GM12865 (cell line): ENCODE measurements at places on chromosomes 5 and 9.

GRCh38 chr5:102771435-102771834, 16.3 kb downstream of the PAM start:
- no peak for DNase-seq

DNA sequence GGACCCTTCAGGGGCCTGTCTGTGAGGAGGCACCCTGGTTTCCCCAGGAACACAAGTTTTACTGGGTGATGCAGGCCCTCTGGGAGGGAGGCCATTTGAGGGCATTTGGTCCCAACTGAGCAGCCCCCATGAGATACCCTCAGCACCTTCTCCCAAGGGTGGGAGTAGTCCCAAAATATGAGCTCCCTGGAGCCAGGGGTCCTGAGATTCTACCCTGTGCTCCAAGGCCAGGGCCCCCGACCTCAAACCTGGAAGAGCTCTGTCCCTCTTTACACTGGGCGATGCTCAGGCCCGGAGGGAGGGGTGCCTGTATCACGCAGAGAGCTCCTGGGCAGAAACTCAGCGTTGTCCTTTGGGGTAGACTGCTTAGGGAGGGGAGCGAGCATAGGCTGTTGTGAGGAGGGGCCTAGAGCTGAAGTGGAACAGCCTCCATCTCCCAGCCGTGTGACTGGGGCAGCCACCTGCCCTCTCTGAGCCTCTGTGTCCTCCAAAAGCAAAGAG, 64.0 kb upstream of the SYNPO start:
- no peak for DNase-seq

GRCh38 chr9:114098936-114099668, at the start of gene KIF12:
Gene KIF12 (minus strand): TSS chr9:114099292. CDS start chr9:114099276, 16 bp downstream.
- no peak for DNase-seq

DNA sequence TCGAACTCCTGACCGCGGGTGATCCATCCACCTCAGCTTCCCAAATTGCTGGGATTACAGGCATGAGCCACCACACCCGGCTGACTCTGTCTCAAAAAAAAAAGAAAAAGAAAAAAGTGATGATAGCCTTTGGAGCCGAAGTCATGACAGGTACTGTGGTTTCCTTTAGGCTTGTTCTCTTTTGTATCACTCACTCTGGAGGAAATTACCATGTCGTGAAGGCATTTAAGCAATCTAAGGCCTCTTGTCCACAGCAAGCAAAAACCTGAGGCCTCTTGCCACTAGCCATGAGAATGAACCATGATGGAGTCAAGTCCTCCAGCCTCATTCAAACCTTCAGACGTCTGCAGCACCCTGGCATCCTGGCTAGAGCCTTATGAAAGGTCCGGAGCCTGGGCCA, 286.1 kb downstream of the RAB3C start:
- DNase-seq: no peak

- DNase-seq: no peak
Observed at GRCh38 chr5:144794922-144795321, 624.2 kb downstream of the KCTD16 start.

DNA sequence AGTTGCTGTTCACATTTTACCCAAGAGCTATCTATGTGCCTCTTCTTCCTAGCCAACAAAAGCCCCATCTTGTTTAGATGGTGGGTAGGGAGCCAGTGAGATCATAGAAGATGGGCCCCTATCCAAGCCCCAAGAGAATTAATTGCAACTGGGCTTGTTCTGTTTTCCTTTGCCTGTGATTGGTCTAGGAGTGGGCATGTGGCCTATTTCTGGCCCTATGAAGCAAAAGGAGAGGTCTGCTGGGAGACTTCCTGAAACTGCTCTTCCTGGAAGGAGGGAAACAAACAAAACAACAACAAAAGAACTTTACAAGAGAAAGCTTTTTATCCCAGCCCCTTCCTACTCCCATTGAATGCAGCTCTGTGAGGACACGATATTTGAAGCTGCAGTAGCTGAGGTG, 32.5 kb upstream of the ALDOB start:
- DNase-seq: no peak

GRCh38 chr5:173826086-173826427, 62.1 kb upstream of the CPEB4 start:
- DNase-seq: no peak

GRCh38 chr9:114050646-114051045, 27.5 kb downstream of the AMBP start:
- no peak for DNase-seq

DNA sequence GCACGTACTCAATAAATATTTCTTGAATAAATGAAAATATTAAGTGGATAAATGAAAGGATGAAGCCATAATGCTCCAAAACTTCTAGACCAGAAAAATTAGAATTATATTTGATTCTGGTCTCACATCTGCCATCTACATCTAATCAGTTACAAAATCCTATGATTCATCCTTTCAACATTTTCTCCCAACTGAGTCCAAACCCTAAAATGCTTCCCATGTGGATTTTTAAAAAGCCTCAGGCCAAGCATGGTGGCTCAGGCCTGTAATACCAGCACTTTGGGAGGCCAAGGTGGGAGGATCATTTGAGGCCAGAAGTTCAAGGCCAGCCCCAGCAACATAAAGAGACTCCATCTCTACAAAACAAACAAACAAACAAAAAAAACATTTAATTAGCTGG, 31.6 kb upstream of the FST start:
- DNase-seq: no peak

DNA sequence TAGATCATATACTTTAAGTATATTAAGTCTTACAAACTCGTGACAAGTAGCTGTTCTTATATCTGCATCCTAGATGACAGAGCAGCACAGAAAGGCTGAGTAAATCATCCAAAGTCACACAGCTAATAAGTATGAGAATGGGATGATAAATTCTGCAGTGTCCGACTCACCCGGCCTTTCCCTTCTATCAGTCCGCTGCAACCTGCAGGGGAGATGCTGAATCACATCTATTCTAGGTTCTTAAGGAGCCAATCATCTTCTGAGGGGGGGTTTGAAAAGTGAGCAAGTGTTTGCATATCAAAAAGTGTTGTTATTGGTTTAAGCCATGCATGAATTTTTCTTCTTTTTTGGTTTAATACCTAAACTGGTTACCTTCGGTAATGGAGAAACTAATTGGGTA, 38.9 kb downstream of the ADAMTS16 start:
- DNase-seq: no peak

DNA sequence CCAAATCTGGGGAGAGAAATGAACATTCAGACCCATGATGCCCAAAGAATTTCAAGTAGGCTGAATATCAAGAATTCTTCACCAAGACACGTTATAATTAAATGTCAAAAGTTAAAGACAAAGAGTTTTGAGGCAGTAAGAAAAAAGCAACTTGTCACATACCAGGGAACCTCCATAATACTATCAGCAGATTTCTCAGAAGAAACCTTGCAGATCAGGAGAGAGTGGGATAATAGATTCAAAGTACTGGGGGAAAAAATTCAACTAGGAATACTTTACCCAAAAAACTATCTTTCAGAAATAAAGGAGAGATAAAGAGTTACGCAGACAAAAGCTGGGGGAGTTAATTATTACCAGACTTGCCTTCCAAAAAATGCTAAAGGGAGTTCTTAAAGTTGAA, 516.0 kb downstream of the CETN3 start:
- DNase-seq: no peak

DNA sequence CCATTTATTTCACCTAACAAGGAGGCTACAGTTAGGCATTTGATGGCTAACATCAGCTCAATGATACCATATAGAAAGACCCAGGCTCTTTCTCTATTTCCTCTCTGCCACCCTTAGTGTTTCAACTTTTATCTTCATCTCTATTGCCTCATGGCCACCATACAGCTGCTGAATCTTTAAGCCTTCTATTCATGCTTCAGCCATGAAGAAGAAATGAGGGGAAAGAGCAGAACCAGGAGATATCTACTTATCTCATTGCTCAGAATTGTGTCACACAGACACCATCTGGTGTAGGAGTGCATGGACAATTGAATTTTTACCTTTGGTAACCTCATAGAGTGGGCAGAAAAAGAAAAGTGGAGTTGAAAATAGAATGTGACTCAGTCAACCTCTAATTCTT, 6.7 kb downstream of the GAPT start:
- no peak for DNase-seq

GRCh38 chr5:88880201-88880600, 2.8 kb downstream of the MEF2C start:
- no peak for DNase-seq

DNA sequence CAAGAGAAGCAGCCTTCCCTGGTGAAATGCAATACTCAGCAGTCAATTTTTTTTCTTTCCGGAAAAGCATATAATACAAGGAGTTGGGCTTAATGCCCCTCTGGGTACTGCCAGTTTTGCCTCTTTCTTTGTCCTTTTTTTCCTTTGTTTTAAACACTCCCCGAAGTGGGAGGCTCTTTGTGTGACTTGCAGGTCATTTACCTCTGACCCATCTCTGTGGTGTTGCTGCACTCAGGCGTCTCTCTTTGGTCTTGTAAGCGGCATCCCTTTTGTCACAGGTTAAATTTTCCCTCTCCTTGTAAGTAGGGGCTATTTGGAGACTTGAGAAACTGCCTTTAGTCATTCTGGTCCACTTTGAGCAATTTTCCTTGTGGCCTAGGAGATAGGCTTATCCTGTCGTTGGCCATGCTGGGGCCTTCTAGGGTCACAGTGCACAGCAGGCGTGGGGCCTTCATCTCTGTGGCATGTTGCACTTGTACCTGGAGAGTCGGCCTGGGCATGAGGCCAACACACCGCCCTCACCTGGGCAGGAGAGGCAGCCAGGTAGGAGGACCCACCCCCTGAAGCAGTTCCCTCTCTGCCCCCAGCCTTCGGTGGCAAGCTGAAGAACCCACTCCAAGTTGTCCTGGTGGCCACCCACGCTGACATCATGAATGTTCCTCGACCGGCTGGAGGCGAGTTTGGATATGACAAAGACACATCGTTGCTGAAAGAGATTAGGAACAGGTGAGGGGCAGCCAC, 27.7 kb upstream of the CTSL start:
- DNase-seq: no peak

GRCh38 chr5:87741881-87742280, 329.2 kb upstream of the CCNH start:
- DNase-seq: no peak

DNA sequence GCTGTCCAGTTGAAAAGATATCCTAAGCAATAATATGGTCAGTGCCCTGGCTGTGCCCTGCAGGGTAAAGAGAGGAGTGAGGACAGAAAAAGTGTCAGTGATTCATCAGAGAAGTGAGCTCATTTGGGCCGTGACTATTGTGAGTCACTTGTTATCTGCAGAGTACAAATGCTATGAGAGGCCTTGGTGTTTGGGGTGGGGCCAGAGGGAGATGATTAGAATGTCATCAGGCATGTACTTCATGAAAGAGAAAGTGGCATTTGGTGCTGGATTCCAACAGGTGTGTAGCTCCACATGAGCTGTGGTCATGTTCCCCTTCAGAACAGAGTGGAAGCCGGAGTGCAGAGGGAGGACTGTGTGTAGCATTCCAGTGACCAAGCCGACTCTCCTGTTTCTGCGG, 174.1 kb downstream of the KDM4C start:
- no peak for DNase-seq

DNA sequence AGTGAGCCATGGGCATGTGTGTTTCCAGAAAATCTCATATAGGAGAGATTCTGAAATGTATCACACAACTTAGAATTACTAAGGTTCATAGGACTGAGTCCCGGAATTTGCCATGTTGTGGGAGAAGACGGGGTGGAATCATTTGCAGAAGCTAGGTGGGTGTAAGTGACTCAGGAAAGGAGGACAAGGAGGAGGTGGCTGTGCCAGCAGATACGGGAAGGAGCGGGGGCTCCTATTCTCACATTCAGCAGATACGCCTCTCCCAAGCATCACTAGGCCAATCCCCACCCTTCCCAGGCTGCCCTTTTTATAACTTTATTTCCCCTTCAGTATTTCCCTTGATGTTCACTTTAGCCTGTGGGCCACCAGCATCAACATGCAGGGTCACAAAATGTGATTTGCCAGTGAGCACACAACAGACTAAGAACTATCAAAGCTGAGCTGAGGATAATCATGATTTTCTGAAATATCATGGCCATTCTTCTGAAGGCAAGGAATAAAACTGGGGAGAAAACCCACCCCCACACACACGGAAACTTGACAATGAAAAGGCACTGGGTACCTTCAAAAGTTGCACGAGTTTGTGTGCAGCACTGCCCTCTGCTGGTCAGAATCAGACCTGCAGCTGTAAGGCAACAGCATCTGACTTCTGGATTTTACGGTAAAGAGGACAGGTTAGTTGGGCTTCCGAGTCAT, 133.2 kb downstream of the MTX3 start:
- DNase-seq: peak; percentile 72

DNA sequence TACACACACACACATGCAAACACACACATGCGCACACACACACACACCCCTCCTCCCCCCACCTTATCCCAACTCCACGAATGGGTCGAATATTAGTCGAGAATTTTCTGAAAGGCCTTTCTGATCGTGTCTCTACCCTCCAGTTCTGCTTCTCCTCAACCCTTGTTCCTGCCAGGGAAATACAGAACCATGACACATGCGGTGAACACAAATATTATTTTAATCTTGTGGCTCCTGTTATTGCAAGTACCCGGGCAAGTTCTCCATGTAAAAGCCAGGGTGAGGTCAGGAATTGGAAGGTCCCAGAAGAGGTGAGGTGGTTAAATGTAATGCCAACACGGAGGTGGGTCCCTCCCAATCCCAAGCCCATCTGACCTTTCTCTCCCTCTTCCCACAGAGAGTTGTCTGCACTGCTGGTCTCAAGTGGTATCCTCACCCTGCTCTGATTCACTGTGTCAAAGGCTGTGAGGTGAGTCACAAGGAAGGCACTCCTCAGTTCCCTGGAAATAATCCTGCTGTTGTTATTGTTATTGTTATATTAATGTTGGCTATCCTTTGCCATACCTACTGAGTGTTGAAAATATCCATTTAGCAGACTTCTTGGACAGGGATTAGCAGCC, 223.7 kb downstream of the PAPPA start:
- DNase-seq: no peak

DNA sequence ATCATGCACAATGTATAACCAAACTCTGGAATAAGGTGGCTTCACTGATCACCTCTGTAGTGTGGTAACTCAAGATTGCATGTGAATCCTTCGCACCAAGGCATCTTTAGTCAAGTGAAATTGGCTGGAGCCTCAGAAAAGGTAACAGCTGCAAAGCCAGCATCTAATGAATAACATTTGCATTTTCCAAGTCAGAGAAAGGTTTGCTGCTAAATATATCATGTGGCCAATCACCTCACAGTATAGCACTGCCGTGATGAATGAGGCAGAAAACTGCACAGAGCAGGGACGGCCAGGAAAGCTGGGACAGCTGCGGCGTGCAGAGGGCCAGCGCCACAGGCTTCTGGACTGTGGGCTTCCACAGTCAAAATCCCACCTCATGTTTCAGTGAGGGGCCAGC, 18.5 kb downstream of the MRPS27 start:
- DNase-seq: peak; percentile 70

DNA sequence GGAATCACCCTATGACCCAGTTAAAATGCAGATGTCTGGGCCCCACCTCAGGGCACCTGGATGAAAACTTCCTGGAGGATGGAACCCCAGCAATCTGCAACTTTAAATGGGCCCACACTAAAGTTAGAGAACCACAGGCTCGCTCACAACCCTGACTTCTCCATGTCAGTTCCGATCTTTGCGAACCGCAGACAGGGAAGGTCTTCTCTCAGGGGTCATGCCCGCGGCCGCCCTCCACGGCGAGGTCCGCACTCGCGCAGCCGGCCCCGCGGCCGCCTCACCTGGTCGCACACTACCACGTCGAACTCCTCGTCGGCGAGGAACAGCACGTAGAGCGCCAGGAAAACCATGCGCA, 499 bp downstream of the ALG2 start:
- no peak for DNase-seq

- DNase-seq: no peak
Observed at GRCh38 chr9:93110311-93110855, 14.4 kb downstream of the CARD19 start.

GRCh38 chr5:67012171-67012570, 184.4 kb downstream of the CD180 start:
- DNase-seq: no peak

- no peak for DNase-seq
Observed at GRCh38 chr9:72791436-72791835, 161.4 kb downstream of the ALDH1A1 start.
